ENCODE measurements at places on chromosomes 1 and 21. TPM values are rescaled to one million over a fixed set of nuclear protein-coding genes. Genes with fewer than 3 reads are reported as not detected.

The MYBPH gene
- not detected for total RNA-seq

The C2CD4D gene
- 0.33 TPM for total RNA-seq

The C1QC gene
- total RNA-seq: not detected

The LINGO4 gene
- not detected for total RNA-seq

The CYP4A11 gene
- not detected for total RNA-seq

The ACKR1 gene
- not detected for total RNA-seq

The SLC45A1 gene
- total RNA-seq: 0.79 TPM

The C1orf87 gene
- total RNA-seq: not detected

The TNNT2 gene
- total RNA-seq: 1.4 TPM

The CYP4Z1 gene
- total RNA-seq: not detected

The SLAMF6 gene
- total RNA-seq: not detected

The TNN gene
- total RNA-seq: under 0.01 TPM

The KIF26B gene
- 1.4 TPM for total RNA-seq

The CLCA1 gene
- total RNA-seq: not detected

The NBPF4 gene
- total RNA-seq: not detected

The LCE1F gene
- not detected for total RNA-seq

The DCDC2B gene
- not detected for total RNA-seq

The CD5L gene
- total RNA-seq: not detected

The BEST4 gene
- total RNA-seq: 0.11 TPM

The ATP1B1 gene
- total RNA-seq: 201 TPM

The ATP1A4 gene
- 2.4 TPM for total RNA-seq

The C1orf115 gene
- total RNA-seq: 0.76 TPM
